Immature natural killer cell (primary cell): ENCODE measurements at places on chromosomes 4 and X.

GRCh38 chr4:87978681-87979080 is 3.2 kb downstream of the SPP1 start:
- DNase-seq = no peak

DNA sequence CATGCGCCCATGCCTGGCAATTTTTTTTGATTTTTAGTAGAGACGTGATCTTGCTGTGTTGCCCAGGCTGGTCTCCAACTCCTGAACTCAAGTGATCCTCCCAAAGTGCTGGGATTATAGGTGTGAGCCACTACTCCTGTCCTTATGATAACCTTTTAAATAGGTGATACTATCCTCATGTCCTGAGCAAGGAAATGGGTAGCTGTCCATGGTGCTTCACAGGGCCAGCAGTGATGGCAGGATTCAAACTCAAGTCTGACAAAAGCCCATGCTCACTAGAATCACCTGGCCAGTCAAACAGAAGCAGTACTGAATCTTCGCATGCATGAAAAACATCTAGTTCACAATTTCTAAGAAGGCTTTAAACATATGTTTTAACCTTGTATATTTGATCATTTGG is 235.1 kb downstream of the NR3C2 start:
- no peak for DNase-seq

- DNase-seq = no peak
Observed at GRCh38 chrX:65607070-65607742, 60.2 kb upstream of the MSN start.

DNA sequence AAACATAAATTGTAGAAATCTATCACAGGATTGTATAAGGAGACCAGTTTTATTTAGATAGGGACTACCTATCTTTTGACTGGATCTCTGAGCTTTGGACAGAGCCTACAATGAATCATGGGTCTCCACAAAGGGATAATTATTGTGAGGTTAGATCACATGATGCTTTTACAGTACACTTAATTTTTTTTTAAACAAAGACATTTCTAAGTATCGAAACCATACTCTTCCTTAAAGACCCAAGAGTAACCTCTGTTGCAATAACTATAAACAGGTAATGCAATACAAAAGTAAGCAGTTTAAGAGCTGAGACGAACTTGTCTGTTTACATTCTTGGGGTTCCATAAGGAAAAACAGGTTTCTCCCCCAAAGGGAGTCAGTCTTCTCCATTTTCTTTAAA is 64.3 kb upstream of the GABRE start:
- no peak for DNase-seq

GRCh38 chr4:88702782-88703181 is 5.2 kb upstream of the NAP1L5 start:
- DNase-seq = no peak

GRCh38 chrX:120560405-120560841 is 339 bp downstream of the CUL4B start:
- DNase-seq = peak; percentile 54

DNA sequence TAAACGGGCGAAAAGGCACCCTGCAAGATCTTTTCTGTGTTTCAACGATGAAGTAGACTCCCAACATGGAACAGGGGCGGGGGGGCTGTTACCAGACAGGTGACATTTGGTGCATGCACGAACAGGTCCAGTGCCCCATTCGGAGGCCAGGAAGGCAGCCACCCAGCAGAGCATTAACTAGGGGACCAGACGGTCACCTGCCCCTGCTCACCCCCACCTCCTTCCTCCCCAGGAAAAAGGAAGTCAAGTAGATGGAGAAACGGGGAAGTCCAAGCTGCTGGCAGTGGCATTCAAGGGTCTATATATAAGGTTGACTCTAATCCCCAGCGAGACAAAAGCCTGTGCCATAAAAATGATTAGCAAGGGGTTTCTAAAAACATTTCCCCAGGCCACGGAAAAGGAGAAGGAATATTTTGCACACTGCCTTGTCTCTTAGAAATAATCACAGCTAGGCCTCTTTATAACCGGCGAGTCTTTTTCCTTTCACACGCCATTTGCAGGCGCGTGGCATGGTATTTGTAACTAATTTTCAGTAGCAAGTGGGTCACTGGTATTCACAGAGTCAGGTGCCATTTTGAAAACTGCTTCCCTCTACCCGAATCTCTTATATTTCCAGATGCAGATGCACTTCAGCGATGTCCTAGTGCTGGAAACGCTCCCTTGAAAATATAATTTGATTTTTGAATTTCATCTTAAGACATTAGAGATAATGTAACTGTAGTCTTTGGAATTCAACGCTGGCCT is 1.2 kb upstream of the TMSB4X start:
- DNase-seq = no peak

DNA sequence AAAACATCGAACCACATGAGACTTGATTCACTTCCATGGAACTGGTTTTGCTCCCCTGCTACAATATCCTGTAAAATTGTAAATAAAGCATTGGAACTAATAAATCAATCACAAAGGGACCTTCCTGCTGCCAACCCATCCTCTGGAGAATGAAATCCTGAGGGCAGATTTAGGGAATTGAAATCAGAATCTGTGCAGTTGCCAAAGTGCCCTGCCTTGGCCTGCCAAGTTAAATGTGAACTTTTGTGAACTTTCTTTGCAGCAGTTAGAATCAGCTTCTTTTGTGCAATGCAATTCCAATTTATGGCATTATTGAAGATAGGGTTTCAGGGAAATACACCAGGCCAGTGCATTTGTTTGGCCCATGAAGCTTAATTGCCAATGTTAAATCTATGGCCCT is 263.1 kb downstream of the PTTG2 start:
- no peak for DNase-seq

DNA sequence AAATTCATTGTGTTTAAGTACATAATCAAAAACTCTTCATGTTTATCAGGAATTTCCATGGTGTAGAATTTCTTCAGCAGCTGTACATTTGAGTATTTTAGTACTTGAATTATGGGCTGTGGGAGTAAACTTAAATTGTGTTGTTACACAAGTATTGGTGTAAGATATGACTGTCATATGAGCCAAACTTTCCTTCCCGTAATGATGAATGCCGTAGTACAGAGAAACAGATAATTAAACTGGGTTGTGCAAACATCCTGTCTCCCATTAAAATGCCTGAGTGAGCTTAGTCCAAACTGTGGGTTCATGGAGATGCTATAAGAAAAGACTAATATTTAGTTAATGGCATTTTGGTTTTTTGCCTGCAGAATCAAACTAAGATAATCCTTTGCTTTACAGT is 159.2 kb downstream of the SLC4A4 start:
- DNase-seq = no peak

GRCh38 chrX:42242004-42242403 is 318.6 kb upstream of the CASK start:
- no peak for DNase-seq

DNA sequence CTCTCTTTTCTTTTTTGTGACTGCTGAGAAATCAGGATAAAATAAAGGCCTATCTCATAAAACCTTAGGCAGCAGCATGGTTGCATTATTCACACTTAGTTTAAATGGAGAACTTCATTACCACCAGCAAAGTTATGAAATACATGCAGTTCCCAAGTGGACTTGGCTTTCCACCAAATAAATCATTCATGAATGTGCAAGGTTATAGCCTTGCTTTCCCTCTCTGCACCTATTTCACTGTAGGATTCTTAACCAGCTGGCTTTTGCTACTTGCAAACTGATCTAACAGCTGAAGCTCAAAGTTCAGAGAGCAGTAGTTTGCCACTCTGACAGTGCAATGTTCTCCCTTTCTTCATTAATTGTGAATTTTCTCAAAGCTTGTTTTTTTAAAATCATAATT is 140.1 kb upstream of the SMIM31 start:
- no peak for DNase-seq

DNA sequence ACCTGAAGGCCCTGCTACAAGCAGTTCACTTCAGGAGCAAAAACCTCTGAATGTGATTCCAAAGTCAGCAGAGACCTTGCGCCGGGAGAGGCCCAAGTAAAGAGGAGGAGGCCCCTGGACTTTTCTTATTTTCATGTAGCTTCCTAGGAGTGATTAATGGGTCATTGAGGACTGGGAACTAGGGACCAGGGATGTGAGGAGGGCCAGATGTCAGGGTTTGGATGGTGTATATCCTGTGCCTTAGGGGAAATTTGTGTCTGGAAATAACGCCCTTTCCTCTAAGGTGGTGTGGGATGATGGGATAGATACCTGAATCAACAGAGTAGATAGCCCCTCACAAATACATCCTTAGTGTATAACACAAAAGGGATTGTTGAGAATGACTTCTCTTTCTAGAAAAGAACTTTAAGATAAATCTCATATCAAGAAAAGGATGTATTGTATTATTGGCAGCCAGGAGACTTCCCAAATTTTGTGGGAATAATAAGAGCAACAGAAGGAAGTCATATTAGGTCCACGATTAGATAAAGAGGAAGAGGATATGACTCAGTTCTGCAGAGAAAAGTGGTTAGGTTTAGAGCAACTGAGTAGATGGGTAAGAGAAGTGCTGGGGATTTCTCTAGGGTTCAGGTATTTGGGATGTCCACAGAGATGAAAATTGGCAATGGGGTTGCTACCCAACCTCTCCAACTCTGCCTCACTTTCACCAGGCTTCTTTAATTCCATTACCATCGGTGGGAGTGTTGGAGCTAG is 1.1 kb downstream of the ITGB1BP2 start:
- no peak for DNase-seq

DNA sequence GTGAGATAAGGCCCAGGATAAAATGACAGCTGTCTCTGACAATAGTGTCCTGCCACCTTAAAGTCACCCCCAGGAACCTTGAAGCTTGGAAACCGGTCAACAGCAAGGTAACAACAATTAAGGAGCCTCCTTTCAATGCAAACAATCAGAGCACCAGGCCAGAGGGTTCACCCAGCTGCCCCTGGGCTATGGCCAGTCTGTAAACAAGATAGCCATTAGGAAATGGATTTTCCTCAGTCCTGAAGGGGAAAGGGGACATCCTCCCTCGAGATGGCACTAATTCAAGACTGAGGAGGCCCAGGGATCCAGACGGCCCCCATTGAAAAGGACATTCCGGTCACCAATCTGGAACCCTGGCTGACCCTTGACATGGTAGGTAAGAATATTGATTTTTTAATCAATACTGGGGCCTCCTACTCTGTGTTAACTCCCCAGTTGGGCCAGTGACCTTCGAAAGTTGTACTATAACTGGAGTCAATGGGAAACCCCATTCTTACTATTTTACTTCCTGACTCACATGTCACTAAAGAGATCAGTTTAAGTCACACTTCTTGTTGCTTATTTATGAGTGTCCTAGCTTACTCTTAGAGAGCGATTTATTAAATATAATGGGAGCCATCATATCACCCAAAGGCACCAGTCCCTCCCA is 61.7 kb upstream of the CT45A1 start:
- no peak for DNase-seq

- no peak for DNase-seq
Observed at GRCh38 chr4:56148428-56148827, 199.7 kb downstream of the CEP135 start.

- DNase-seq = peak; percentile 1
Observed at GRCh38 chrX:70998411-70999027, 67.6 kb upstream of the SLC7A3 start.

DNA sequence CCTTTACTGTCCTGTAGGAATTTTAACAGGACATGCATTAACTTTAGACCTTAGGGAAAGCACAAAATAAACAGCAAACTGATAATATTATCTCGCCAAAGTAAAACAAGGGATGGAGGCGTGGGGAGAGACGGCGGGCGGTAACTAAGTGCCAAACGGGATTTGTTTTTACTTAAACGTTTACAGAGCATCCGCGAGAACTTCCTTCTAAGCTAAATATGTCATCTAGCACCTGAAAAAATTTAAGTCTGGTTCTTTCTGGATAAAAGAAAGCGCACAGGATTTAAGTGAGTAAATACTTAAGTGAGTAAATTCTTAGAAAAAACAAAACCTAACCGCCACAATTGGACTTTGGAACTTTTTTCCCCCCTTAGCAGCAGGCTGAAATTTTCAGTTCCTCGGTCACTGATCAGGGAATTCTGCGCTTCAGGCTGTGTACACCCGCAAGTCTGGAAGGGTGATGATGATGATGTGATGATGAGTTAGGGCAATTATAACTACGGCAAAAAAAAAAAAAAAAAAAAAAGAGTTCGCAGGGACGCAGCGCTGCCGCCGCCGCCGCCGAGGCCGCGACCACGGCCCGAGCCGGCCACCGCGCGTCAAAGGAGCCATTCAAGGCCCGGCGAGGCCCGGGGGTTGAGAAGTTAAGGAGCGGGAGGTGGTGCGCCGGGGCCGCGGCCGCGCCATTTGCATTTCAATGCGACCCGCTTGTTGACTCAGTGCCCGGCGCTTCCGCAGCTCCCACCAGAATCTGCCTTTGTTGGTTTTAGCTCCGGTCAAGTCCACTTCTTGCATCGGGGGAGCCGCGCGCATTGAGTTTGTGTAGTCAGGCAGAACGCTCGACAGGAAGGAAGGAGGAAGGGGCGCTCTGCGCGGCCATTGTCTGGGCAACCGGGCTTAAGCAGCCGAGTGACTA is 108.8 kb downstream of the SPRY1 start:
- peak; percentile 40 for DNase-seq

GRCh38 chr4:66178906-66179305 is 508.6 kb upstream of the EPHA5 start:
- DNase-seq = no peak

DNA sequence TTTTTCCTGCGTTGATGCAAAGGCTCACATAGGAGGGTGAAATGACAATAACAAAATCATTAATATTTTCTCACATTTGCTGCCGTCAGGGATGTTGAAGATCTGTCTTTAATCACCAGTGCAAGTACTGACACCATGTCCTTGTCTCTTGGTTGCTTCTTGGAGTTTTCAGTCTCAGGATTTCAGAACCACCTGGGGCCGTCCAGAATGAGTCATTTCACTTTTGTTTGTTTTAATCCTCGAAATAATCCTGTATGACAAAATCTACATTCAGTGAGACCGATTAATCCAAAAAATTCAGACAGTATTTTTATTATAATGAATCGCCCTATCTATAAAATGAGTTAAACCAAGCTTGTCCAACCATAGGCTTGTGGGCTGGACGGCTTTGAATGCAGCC is 47.2 kb downstream of the NEIL3 start:
- DNase-seq = no peak

GRCh38 chr4:3285558-3286334 is 7.1 kb upstream of the RGS12 start:
- no peak for DNase-seq

GRCh38 chrX:119573840-119574393 is 446 bp upstream of the UBE2A start:
- DNase-seq = peak; percentile 3

GRCh38 chr4:110155654-110156053 is 42.8 kb downstream of the ELOVL6 start:
- no peak for DNase-seq
